ENCODE measurements at places on chromosomes 16 and 17.

GRCh38 chr16:590188-590814 is 435 bp downstream of the RAB40C start:
- no peak for DNase-seq

DNA sequence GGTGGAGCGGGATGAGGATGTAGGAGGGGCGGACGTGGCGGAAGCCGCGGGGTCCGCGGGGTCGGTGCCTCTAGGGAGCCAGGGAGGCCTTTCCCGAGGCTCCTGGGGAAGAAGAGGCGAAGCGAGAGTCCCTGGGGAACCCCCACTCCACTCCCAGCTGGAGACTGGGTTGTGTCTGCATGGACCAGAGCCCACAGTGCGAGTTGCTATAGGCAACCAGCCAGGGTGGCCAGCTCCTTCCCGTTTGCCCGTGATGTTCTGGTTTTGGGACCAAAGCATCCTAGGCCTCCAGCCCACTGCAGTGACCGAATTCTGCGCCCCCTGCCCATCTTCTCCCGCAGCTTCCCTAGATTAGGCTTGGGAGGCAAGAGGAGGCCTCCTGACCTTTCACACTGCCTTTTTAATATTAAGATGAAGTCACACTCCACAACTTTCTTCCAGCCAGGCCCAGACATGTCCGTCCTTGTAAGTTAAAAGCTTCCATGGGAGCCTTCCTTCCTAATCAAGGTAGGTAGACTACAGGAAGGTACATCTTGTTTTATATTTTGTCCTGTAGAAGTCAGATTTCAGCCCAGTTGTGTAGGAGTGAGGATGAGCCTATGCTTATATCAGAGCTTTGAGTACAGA is 469 bp downstream of the AMZ2 start:
- no peak for DNase-seq

DNA sequence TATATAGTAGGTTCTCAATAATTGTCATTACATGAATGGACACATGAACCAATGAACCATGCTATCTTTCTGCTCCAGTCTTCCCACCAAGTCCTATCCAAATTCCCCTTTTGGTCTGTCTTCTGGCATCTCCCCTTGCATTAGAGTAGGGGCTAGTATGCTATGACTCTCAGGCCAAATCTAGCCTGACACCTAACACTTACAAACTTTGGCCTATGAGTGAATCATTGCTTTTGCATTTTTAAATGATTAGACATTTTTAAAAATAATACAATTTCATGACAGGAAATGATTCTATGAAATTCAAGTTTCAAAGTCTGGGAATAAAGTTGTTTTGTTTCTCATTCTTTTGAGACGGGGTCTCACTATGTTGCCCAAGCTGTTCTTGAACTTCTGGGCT is 102.5 kb upstream of the MAF start:
- DNase-seq, result no peak

DNA sequence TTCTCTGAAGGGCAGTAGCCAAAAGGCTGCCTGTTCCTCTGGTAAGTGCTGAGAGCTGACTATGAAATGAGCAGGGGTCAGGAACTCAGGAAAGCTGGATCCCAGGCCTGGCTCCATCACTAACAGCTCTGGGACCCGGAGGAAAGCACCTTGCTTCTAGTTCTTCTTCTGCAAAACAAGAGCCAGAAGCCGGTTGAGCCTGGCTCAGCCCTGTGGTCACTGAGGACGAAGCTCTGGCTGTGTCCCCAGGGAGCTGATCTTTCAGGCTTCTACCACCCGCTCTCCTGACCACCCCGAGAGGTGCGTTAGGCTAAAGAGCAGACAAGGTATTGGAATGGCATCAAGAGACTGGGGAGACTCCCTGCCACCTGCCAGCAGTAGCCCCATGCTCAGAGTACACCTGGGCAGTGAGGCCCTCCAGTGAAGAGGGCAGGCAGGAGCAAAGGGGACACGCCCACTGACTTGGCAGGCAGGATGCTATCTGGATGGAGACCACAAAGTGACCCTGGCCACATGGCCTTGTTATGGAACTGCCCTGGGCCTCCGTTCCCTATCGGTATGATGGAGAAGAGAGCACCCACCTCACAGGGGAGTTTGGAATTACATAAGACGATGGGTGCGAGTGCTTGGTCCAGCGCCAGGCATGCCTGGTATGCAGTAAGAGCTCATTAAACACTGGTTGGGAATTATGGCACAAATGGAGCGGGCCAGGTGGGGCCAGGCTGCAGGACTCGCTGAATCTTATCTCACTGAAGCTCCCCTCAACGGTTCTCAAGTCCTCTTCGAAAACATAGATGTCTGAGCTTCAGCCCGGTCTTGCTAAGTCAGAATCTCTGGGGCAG is 61.4 kb downstream of the COG7 start:
- DNase-seq, result no peak

DNA sequence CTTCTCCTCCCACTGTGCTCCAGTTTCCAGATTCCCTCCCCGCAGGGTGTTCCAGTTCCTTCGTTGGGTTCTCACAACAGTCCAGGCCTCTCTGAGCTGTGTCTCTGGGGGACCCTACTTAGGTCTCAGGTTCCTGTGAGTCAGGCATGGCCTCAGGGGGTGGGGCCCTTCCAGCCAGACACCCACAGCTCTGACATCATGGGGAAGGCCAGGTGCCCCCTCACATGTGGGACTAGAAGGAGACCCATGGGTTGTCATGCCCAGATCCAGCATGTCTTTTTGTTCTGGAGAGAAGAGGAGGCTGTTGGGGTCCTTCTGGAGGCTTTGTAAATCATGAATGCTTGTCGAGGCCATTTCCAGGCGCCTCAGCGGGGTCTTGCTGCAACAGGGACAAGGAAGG is 32.0 kb upstream of the NDRG4 start:
- no peak for DNase-seq
